ENCODE measurements at places on chromosomes 16 and 17.

GRCh38 chr16:4746215-4746614 lies 11.9 kb downstream of the DNAAF8 start:
- no peak for DNase-seq

DNA sequence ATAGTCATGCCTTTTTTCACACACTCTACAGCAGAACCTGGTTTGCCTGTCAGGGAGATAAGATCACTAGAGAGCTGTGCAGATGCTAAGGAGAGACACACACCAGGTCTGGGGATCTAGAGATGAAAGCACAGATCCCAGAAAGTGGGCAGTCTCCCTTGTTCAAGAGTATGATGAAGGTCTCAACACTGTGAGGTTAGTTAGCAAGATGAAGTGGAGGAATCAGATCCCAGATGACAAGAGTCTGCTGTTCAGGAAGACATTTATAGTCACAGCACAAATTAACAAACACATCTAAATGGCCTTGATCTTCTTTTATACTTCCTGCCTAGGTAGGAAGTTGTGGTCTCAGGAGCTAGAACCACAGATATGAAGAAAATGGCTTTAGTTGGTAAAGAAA lies 23.4 kb upstream of the SKAP1 start:
- no peak for DNase-seq

- no peak for DNase-seq
These were observed 3.1 kb downstream of the RAB11FIP4 start for GRCh38 chr17:31394544-31394943.

DNA sequence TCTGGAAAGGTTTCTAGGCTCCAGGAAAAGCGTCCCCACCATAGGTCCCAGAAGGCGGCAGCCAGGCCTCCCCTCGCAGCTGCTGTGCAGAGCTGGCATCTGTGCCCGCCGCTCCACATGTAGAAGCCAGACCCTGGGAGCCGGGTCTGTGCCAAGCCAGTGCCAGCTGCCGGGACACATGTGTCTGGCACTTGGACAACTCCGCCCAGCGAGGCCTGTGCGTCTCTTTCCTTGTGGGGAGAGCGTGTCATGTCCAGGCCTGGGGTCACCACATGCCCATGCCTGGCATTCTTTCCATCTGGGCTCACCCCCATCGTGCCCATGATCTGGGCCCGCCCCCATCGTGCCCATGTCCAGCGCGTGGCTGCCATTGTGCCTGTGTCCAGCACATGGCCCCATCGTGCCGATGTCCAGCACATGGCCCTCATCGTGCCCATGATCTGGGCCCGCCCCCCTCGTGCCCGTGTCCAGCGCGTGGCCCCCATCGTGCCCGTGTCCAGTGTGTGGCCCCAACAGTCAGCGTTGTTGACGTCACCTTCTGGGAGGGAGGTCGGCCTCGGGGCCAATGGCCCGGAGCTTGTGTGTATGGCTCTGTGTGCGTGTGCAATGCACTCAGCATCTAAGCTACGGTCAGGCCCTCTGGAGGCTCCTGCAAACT lies 13.3 kb upstream of the ACSF3 start:
- DNase-seq = no peak

GRCh38 chr17:83041305-83041704 lies 38.1 kb upstream of the METRNL start:
- DNase-seq = no peak

DNA sequence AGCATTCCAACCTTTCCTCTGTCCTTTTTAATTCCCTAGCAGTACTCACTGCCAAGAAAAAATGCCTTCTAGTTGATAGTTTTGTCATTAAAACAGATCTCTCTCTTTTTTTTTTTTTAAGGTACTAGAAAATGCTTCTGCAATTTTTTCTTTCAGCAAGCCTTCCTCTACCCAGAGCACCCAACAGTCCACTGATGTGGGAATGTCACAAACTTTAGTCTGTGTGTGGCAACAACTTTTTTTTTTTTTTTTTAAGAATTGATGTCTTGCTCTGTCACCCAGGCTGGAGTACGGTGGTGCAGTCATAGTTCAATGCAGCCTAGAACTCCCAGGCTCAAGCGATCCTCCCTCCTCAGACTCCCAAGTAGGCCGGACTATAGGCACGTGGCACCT lies 34.7 kb downstream of the CDRT15 start:
- no peak for DNase-seq

GRCh38 chr17:77096570-77097214 lies 44.1 kb upstream of the SEC14L1 start:
- DNase-seq = no peak

DNA sequence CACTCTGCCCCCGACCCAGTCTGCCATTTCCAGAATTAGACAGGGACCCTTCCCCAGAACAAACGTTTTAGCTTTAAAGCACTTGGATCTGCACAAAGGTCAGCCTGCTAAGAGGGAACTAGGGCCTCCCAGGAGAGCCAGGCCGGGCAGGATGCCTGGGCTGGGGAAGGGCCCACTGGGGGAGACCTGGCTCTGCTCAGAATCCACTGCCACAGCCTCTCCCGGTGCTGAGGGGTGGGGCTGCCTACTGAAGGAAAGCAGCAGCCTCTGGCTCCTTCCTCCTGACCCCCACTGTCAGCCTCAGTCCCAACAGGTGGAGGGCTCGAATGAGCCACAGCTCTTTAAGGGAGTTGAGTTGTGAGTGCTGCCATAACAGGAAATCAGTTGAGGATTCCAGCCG lies 1.7 kb downstream of the YBX2 start:
- no peak for DNase-seq

- DNase-seq = no peak
These were observed 27.3 kb downstream of the AATF start for GRCh38 chr17:36975922-36976515.

- no peak for DNase-seq
These were observed 66.2 kb downstream of the TNFRSF13B start for GRCh38 chr17:16905593-16906191.

DNA sequence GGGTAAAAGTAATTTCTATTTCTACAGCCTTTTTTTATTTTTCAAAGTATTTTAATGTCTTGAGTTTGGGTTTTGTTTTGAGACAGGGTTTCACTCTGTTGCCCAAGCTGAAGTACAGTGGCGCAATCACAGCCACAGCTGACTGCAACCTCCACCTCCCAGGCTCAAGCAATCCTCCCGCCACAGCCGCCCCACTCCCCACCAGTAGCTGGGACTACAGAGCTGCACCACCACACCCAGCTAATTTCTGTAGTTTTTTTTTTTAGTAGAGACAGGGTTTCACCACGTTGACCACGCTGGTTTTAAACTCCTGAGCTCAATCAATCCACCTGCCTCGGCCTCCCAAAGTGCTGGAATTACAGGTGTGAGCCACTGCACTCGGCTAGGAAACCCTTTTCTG lies 44.0 kb downstream of the TUBD1 start:
- DNase-seq = no peak

- no peak for DNase-seq
These were observed 11.8 kb upstream of the GAS7 start for GRCh38 chr17:10210151-10210574.

DNA sequence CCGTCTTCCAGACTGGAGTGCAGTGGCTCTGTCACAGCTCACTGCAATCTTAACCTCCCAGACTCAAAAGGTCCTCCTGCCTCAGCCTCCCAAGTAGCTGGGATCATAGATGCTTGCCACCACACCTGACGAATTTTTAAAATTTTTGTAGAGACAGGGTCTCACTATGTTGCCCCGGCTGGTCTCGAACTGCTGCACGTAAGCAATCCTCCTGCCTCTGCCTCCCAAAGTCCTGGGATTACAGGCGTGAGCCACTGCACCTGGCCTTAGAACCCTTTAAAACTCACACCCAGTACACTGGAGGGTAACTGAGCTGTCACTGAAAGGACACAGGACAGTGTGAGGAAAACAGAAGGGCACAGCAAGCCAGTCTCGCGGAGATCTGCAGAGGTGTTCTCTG lies 97.6 kb upstream of the NOL11 start:
- DNase-seq = no peak

DNA sequence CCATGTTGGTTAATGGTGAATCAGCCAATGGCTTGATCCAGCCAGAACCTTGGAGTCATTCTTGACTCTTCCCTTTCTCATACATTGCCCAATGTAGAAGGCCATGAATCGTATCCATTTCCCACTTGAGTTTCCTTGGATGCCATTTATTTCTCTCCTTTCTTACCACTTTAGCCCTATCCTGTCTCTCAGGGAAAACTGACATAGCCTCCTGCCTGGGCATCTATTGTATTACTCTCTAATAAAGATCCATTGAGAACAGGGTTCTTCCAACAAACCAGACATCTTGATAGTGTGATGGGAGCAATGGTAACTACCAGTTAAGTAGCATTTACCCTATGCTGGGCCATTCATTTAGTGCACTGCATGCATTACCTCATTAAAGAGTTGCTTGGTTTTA lies 104.2 kb upstream of the CDH11 start:
- no peak for DNase-seq

GRCh38 chr16:57865746-57866528 lies 63.6 kb upstream of the KIFC3 start:
- DNase-seq = no peak

DNA sequence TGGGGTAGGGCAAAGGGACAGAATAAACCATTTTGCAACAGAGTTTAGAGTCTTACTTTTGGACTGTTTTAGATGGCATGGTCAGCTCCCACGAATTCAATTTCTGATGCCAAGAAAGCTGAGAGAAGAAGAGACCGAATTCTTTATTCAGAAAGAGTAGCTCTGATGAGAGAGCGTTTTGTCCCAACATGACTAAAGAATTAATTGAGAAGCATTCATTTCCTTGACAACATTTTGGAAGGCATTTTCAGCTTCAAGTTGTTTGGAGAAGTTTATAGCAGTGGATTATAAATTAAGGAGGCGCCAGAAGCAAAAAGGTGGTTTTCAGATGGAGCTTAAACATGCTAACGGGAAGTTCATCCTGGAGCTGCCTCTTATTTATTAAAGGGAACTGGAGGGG lies 12.2 kb downstream of the GAN start:
- DNase-seq = no peak

DNA sequence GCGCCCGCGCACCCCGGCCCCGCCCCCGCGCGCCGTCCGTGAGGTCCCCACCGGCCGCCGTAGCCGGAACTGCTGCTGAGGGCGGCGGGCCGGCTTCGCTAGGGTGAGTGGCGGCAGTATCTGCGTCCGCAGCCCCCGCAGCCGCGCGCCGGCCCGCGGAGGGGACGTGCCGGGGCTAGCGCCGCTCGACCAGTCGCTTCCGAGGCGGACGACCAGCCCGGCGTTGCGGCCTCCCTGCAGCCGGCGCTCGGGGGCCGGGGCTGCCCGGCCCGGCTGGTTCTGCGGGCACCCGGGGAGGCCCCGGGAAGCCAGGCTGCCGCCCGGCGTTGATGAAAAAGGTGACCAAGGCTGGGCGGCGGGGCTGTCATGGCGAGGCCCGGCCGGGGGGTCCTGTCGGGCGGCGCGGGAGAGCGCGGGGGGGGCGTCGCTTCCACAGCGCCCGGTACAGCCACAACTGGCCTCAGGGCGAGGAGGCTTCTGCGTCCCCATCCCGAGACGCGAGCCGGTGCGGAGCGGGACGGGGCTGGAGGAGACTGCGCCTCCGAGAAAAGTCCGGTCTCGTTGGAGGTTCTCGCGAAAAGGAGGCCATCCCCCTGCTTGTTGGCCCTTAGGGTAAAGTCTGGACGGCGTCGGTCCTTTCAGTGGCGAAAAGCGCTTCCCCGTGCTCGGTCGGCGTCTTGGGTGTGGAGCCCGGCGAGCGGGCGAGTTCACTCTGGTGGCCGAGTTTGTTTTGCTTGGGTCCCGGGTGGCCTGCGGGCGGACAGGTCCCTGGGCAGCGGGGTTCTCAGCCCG lies at the start of gene CRAMP1:
CRAMP1 (plus strand) TSS at position 41 of the 792 bp plus-strand sequence. CDS start 2,280 bp downstream, outside the sequence.
- DNase-seq = no peak
